ENCODE measurements at places on chromosomes 5 and 9. TPM values are rescaled to one million over a fixed set of nuclear protein-coding genes. Genes with fewer than 3 reads are reported as not detected.

The INSL6 gene
- total RNA-seq, result not detected

The FAM153A gene
- not detected for total RNA-seq

The SLC1A1 gene
- total RNA-seq, result 12.4 TPM

The SLCO6A1 gene
- not detected for total RNA-seq

The ZNF367 gene
- total RNA-seq, result 9.4 TPM

The WDR31 gene
- total RNA-seq, result 0.80 TPM

The PDE8B gene
- not detected for total RNA-seq
